Activated T-helper 17 cell treated with anti-CD3 and anti-CD28 coated beads, Interleukin-2, amount 50 U/mL, for 72 hours (primary cell): ENCODE measurements at places on chromosomes 6 and 20. TPM values are rescaled to one million over a fixed set of nuclear protein-coding genes. Genes with fewer than 3 reads are reported as not detected.

DNA sequence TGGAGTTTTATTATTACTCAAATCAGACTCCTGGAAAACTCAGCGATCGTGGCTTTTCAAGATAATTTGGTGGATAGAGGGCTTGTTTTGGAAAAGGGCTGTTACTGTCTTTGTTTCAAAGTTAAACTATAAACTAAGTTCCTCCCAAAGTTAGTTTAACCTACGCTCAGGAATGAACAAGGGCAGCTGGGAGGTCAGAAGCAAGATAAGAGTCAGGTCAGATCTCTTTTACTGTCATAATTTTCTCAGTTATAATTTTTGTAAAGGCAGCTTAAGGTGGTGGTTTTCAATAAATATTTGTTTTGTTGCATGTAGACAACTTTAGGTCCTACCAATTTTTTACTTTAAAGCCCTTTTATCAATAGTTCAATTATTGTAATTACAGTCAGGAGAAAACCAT is 9.2 kb upstream of the GABRR2 start:
- ATAC-seq: no peak

DNA sequence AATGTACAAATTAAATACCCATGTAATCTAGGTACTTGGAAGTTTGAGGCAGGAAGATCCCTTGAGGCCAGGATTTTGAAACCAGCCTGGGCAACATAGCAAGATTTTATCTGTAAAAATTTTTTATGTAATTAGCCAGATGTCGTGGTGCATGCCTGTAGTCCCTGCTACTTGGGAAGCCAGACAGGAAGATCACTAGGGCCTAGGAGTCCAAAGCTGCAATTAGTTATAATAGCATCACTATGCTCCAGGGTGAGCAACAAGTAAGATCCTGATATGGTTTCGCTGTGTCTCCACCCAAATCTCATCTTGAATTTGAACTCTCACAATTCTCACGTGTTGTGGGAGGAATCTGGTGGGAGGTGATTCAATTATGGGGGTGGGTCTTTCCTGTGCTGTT is 535.8 kb downstream of the TENT5A start:
- ATAC-seq: no peak

Gene TMEM217
- total RNA-seq: 3.5 TPM

Gene LY86
- total RNA-seq: not detected

Gene ZC3H12D
- total RNA-seq: 254 TPM
